ENCODE measurements at places on chromosomes 13 and 19. TPM values are rescaled to one million over a fixed set of nuclear protein-coding genes. Genes with fewer than 3 reads are reported as not detected.

The ZNF541 gene
- total RNA-seq, result not detected

The KLK10 gene
- not detected for total RNA-seq

The PTH2 gene
- total RNA-seq, result 2.5 TPM

The DACH1 gene
- 110 TPM for total RNA-seq

The SMIM44 gene
- not detected for total RNA-seq

The LSR gene
- total RNA-seq, result 5.4 TPM

The FUZ gene
- total RNA-seq, result 13.6 TPM

The IGLON5 gene
- 59.9 TPM for total RNA-seq

The MEIS3 gene
- total RNA-seq, result 255 TPM

The IGFL2 gene
- total RNA-seq, result not detected

The DNAJB1 gene
- total RNA-seq, result 53.9 TPM

The MIER2 gene
- total RNA-seq, result 47.3 TPM

The DPRX gene
- total RNA-seq, result not detected

The LYPD5 gene
- total RNA-seq, result not detected

The LILRB2 gene
- total RNA-seq, result 0.54 TPM

The CEACAM5 gene
- total RNA-seq, result not detected

The MPV17L2 gene
- 17.9 TPM for total RNA-seq

The FBXO46 gene
- total RNA-seq, result 20.4 TPM

The MAG gene
- not detected for total RNA-seq

The GJB2 gene
- not detected for total RNA-seq

The ADGRE3 gene
- not detected for total RNA-seq

Measured in glutamatergic neuron (in vitro differentiated cells).